ENCODE measurements at places on chromosomes 1 and 21.

DNA sequence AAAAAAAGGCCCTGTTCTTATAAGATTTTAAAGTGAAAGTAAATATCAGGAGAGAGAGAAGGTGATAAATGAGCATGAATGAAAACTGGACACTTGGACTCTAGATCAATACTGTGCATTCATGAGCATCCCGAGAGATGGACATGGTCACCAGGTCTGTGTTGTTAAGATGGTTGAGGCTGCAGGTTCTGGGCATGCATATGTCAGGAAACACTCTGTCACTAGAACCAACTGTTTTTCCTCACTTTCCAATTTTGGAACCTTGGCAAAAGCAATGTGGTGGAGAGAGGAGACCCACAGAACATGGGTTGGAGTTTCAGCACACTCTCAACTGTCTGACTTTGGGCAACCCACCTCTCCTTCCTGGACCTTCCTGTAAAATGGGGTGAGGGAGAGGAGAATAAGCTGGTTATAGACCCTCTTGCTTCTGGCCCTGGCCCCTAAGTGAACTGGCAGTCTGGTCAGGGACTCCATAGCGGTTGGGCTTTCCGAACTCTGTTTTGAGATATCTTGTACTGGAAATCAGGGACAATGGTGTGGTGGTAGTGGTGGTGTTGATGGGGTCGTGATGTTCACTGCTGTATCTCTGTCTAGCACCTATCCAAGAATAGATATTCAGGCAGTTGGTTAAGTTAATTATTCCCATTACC, 4.2 kb downstream of the MAN1C1 start:
- DNase-seq = no peak

DNA sequence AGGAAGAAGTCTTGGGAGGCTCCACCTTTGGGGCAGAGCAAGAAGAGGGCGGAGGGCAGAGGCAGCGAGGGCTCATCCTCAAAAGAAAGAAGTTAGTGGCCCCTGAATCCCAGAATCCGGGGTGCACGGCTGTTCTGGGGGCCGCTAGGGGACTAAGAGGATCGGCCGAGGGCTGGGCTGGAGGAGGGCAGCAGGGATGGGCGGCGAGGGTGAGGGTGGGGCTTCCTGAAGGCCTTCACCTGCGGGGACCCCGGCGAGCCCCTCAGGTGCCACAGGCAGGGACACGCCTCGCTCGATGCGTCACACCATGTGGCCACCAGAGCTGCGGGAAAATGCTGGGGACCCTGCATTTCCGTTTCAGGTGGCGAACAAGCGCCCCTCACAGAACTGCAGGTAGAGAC, 23.9 kb downstream of the COL6A1 start:
- DNase-seq = no peak

DNA sequence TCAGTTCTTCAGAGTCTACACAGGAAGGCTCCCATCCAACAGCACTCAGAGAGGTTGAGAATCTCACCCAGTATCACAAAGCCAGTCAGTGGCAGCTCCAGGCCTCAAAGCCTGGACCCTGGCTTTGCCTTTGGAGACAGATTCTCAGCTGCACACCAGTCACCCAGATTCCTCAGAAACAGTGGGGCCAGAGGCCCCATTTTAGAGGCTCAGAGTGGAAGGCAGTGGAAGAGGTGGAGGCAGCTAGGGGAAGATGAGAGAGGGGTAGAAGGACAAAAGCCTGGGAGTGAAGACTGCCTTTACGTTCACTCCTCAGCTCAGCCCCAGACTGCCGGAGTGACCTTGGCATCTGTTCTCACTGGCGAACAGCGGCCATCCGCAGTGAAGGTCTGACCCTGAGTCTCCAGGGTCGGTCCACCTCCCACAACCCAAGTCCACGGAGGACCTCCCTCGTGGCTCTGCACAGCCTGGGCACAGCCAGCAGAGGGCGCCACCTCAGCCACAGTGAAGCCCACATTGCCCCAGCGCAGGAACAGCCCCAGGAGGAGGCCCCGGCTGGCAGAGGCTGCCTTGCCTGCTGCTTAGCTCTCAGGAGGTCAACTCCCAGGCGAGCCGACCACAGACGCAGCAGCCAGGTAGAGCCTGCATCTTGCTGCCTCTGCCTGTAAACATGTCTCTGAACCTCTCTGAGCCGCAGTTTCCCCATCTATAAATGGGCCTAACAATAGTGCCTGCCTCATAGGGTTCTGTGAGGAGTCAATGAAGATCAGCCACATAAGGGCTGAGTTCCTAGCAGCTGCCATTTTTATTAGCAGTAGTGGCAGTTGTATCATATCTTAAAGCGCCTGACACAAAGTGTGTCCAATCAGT, 5.9 kb upstream of the FNDC5 start:
- DNase-seq = no peak

GRCh38 chr1:168004531-168004930, 67.7 kb upstream of the MPC2 start:
- DNase-seq = no peak

GRCh38 chr1:10778640-10779039, 17.8 kb downstream of the CASZ1 start:
- no peak for DNase-seq

DNA sequence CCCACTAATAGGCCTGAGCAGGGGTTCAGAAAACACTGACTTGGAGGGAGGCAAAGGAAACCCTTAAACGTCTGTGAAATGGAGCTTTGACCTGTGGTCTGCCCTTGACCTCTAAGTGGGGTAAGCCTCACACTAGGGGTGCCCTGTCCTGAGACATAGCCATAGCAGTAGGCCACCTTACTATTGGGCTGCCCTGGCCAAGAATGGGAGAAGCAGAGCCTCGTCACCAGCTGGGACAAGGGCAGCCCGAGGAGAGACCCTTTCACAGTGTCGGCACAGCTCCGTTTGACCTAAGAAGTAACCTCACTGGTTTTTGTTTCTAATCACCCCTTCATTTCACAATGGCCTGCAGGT, 26.4 kb upstream of the IFNAR2 start:
- DNase-seq = no peak

- DNase-seq = no peak
These were observed 86.7 kb downstream of the GALNT2 start for GRCh38 chr1:230153641-230154296.

DNA sequence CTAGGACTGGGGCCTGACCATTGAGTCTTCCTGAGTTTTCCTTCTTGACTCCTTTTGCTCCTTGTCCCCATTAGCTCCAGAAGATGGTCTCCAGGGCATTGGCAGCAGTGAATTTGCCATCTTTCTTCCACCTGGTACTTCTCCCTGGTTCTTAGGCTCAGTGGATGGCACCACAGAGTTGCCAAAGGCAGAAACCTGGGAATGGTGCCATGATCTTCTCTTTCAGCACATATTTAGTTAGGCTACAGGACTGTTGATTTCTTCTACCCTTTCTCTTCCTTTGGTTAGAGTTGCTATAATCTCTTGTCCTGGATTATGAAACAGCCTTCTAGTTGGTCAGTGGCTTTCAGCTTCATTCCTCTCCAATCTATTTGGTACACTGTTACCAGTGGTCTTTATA, 6.2 kb downstream of the ZBTB40 start:
- no peak for DNase-seq

GRCh38 chr1:10402729-10403274, 3.9 kb downstream of the PGD start:
- no peak for DNase-seq

GRCh38 chr21:42423197-42423675, 19.5 kb downstream of the UBASH3A start:
- DNase-seq = no peak

DNA sequence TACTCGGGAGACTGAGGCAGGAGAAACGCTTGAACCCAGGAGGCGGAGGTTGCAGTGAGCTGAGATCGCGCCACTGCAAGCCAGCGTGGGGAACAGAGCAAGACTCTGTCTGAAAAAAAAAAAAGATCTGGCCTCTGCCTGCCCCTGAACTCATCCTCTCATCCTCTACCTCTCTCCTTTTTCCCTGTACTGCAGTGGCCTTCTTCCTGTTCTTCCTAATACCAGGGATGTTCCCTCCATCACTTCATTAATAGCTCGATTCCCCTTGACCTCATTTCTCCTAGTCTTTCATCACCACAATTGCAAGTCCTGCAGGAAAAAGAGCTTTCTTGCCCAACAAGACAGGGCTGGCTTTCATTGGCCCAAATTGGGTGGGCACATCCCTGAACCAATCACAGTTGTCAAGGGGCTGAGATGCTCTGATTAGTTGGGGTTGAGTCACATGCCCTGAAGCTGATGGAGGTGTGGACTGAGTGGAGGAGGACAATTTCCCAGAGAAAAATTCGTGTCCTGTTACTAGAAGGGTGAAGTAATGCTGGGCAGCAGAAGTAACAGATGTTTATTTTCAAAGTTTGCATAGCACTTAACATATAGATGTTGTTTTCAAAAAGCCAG, 86.8 kb upstream of the PUM1 start:
- DNase-seq = peak; percentile 98

- DNase-seq = peak; percentile 26
These were observed 68.1 kb downstream of the RPS6KA1 start for GRCh38 chr1:26597629-26598039.

DNA sequence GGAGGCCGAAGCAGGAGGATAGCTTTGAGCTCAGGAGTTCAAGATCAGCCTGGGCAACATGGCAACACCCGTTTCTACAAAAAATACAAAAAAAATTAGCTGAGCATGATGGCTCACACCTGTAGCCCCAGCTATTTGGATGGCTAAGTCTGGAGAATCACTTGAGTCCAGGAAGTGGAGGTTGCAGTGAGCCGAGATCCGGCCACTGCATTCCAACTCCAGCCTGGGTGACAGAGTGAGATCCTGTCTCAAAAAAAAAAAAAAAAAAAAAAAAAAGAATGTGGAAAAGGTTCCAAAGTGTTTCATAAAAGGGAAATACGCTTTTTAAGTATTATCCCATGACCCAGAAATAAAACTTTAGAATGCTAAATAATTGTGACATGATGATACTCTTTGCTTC, 8.0 kb downstream of the S1PR1 start:
- DNase-seq = no peak

DNA sequence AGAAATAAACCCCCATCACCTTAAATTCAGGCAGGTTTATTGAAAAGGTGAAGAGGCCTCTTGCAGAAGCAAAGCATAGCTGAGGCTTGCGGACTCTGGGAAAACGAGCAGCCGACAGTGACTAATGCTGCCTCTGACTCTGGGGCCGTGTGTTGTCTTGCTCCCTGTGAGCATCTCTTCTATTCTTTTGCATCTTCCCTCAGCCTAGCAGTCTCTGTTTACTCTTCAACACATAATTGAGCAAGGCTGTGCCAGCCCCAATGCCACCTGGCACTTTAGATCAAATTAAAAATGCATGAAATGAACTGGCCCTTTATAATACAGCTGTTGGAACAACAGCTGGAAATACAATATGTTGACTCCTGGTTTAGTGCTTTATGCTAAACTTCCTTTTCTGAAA, 18.4 kb upstream of the REG4 start:
- DNase-seq = no peak

DNA sequence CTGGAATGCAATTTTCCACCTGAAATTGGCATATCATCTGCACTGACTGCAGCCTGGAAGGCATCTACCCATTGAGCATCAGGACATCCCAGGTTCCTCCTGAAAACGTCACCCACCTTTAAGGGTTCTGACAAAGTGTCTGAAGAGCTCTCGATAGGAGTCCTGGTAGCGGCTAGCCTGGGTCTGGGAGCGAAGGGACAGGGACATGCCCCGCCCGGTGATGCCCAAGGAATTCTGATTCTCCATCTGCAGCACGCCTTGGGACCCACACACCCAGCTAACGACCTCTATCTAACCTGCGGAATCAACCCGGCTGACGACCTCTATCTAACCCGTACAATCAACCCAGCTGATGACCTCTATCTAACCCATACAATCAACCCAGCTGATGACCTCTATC, 13.3 kb upstream of the CCDC27 start:
- DNase-seq = no peak

DNA sequence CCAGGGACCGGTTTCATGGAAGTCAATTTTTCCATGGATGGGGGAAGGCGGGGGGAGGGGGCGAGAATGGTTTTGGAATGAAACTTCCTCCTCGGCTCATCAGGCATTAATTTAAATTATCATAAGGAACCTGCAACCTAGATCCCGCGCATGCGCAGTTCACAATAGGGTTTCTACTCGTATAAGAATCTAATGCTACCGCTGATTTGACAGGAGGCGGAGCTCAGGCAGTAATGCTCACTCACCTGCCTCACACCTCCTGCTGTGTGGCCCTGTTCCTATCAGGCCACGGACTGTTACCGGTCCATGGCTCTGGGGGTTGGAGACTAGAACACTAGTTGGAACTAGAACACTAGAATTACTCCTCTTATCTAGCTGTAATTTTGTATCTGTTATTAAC, 38.0 kb downstream of the PRRX1 start:
- DNase-seq = no peak

- DNase-seq = no peak
These were observed 69.2 kb downstream of the ROR1 start for GRCh38 chr1:63843010-63843409.

DNA sequence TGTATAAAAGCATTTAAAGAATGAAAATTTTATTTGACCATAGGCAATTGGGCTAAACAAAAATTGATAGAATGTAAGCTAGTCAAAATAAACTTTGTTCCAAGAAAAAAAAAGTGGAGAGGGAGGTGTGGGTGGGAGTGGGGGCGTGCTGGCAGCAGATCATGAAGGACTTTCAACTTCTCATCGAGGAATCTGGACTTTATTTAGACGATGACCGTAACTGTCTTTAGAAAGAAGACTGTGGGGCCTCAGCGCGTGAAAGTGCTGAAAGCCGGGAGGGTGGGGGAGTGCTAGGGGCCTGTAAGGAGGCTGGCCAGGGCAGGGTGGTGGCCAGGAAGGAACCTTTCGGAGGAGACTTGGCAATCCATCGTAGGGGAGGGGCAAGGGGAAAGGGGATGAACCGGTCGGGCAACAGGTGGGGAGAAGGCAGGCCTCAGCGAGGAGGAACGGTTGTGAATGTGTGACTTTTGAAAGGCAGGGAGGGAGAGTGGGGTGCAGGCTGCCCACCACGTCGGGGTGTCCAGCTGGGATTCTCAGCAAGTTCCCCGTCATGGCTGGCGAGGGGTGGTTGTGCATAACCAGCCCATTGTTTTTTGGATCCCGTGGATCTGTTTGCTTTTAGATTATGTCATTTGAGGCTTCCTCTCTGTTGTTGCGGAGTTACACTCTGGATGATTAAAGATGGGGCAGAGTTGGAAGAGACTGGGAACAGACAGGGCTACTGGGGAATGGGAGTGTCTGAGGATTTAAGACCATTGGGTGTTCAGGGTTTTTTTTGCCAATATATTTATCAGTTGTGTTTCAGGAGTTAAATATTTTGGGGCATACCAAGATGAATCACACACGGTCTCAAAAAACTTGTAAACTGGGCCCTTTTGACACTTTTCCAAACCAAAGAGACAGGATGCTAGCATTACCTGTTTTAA, 35.5 kb downstream of the HUNK start:
- no peak for DNase-seq

DNA sequence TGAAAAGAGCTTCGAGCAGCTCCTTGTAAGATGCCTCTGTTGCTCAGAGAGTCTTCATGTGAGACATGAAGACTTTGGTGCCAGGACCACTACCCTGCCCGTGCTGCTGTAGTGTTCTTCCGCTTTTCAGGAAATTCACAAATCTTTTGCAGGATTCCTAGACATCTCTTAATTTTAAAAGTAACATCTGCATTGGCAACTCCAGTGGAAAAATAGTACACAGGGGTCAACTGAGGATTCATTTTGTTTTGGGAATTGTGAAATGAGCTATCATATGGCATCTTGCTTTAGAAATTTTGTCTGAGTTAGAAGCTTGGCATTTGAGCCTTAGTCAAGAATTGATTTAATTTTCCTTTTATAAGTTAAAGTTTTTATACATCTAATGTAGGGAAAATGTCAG, 7.2 kb downstream of the PRDM2 start:
- no peak for DNase-seq

Measured in keratinocyte (primary cell).